ENCODE measurements at places on chromosomes 16 and 17.

DNA sequence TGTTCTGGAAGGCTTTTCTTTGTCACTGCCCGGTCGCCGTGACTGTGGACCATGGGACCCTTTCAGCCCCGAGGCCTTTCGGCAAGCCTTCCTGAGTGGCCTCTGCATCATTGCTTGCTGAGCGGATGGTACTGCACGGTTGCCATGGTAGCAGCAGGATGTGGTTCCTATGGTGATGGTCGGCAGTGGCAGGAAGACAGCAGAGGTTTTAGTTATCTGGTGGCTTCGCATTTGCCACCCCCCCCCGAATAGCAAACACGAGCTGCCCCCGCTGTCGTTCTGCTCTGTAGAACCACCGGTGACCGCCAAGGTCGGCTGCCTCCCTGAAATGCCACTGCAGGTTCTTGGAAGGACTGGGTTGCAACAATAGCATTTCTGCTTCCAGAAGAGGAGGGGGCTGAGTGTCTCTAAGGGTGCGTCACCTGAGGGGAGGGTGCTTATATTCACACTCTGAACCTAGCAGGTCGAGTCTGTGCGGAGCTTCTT lies 76.6 kb downstream of the CMIP start:
- DNase-seq: peak; percentile 43

DNA sequence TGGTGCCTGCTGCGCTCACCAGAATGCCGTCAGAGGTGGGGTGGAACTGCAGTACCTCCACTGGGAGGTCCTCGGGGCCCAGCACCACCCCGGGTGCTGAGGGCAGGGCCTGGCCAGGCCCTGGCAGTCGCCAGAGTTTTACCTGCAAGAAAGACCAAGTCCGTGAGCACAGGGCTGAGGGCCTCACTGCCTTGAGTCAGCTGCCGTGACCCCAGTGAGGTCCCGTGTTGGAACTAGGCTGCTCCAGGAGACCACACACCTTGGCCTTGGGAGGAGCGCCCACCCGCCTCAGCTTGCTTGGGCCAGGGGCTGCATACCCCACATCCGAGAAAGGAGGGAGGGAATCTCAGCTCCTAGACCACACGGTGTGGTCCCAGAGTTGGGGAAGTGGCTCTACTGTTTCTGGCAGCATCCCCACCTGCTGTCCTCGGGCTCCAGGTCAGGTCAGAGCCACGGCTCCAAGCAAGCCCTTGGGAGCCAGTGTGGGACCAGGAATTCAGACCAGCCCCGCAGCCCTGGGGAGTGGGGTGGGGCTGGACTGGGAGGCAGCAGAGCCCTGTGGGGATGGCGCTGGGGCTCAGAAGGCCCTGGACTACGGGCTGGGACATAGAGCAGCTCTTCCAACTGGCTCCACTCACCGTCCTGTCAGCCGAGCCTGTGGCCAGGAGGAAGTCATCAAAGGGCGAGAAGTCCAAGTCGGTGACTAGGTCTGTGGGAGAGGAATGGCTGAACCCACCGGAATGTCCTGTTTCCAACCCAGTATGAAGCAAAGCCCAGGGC lies 8.7 kb downstream of the CORO7 start:
- no peak for DNase-seq

GRCh38 chr17:71118039-71118438 lies 948.7 kb downstream of the KCNJ2 start:
- DNase-seq: no peak

- no peak for DNase-seq
Measured at GRCh38 chr17:67813803-67814180, 11.5 kb upstream of the BPTF start.

DNA sequence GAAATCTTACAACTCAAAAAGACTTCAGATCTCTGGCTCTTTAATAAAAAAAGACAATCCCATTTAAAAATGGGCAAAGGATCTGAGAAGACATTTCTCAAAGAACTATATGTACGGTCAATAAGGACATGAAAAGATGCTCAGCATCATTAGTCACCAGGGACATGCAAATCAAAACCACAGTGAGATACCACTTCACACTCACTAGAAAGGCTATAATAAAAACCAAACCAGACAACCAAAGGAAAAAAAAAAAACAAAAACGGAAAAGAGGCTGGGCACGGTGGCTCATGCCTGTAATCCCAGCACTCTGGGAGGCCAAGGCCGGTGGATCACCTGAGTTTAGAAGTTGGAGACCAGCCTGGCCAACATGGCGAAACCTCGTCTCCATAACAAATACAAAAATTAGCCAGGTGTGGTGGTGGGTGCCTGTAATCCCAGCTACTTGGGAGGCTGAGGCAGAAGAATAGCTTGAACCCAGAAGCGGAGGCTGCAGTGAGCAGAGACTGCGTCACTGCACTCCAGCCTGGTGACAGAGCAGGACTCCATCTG lies 1.7 kb upstream of the NPIPB7 start:
- no peak for DNase-seq

- no peak for DNase-seq
Measured at GRCh38 chr17:75684924-75685323, 17.8 kb downstream of the SAP30BP start.

- no peak for DNase-seq
Measured at GRCh38 chr17:49450735-49451134, 36.1 kb upstream of the PHB1 start.

- no peak for DNase-seq
Measured at GRCh38 chr16:78097548-78097947, 1.9 kb upstream of the WWOX start.

GRCh38 chr16:12565423-12565822 lies 238.3 kb downstream of the CPPED1 start:
- DNase-seq: no peak

Data from naive thymus-derived CD8-positive, alpha-beta T cell (primary cell).